ENCODE measurements at places on chromosomes 7 and 10.
A peak's percentile ranks its signal among the peaks of the same experiment; 100 is the strongest.

GRCh38 chr10:71372882-71373495 lies 23.7 kb upstream of the CDH23 start:
- no peak for DNase-seq

- peak; percentile 33 for DNase-seq
Observed at GRCh38 chr10:114541081-114541796, 116.8 kb downstream of the ABLIM1 start.

DNA sequence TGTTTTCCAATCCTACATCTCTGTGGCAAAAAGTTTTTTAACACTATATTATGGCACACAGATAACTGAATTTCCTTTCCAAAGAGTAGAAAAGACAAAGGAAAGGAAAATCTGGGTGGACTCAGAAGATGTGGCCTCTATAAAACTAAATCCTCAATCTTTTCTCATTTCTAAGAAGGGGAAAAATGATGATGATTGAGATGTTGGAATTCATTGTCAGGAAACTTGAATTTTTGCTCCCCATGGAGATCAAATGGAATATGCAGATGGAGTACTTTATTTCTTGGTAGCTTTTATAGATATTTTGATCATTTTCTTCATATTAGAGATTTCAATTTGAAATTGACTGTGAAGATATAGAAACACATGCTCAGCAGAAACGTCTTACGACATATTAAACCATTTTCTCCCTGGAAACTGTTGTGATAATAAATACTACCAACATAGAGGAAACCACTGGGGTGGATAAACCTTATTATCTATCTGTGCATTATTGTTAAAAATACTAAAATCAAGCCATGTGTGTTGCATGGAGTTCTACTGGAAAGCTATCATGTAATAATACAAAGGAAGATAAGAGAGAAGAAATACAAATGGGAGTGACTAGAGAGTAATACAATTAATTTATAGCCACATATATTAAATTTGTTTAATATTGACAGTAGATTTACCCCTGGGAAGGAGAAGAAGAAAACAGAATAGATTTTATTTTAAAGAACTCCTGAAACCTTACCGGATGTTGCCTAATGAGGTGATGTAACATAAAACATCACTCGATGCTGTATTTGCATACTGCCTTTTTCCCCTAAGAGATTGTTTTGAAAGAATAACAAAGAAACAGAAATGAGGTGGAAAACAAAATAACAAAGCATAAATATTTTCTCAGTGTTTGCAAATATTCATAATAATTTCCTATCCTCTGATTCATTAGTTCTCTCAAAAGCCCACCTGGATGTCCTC lies 931.2 kb upstream of the C7orf33 start:
- DNase-seq: no peak

GRCh38 chr7:54541669-54542625 lies at the start of gene VSTM2A:
Gene VSTM2A (plus strand): TSS chr7:54542375. CDS start chr7:54542731, 356 bp downstream.
- DNase-seq: no peak

DNA sequence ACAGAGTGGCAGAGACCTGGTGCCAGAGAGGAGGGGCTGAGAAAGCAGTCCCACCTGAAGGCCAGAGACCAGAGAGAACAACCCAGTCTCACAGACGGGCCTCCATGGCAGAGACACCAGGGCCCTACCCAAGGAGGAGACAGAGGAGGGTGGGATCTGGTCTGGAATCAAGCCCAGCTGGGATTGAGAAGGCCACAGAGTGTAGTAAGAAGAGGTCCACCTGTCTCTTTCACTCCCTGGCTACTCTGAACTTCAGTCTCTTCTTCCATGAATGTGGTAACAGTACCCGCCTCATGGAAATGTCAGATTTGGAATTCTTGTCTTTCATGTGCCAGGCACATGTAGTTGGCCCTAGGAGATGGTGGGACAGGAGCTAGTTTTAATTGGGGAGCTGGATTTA lies 55.6 kb downstream of the CLIP2 start:
- no peak for DNase-seq

DNA sequence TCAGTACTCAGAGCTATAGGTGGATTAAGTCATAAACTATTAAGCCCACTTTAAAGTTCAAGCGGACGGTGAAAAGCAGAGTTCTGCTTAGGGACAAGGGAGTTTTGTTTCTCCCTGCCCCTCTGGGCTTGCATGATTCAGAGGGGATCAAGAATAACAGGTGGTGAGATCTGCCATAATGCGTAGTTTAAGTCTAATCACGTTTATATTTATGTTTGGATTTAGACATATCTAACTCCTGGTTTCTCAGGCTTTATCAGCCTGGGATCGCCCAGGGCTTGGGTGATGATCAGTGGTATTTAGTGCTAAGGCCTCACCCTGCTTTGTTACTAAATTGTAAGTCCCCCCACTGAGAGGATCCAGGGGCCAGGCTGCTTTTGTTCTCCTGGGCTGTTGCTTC lies 335.4 kb upstream of the NRP1 start:
- no peak for DNase-seq

- no peak for DNase-seq
Observed at GRCh38 chr7:121874298-121874697, 1.3 kb downstream of the PTPRZ1 start.

DNA sequence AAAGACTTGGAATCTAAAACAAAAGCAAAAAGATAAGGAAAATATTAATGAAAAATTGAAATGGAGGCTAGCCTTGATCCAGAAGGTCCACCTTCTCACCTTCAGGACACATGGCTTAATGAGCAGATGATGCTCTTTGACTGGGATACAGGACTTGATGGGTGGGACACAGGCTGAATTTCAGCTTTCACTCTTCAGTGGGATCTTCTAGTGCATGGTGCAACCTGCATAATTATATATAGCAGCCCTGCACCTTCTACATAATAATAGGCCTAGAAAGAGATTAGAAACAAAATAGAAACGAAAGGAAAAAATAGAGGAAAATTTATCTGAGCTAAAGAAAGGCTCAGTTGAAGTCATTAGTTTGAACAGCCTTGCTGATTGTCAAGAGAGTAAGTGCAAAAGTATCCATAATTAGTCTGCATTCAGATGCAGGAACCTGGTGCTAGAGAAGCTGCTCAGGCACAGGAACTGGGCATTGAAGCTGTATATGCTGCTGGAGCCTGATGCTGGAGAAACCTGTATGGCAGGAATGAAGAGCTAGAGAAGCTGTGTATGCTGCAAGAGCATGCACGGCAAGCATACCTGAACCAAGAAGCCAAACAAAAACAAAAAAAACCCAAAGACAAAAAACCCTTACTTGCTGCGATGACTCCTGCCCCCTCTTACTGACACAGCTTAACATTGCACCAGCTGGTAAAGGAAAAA lies 19.4 kb downstream of the MKLN1 start:
- DNase-seq: no peak

DNA sequence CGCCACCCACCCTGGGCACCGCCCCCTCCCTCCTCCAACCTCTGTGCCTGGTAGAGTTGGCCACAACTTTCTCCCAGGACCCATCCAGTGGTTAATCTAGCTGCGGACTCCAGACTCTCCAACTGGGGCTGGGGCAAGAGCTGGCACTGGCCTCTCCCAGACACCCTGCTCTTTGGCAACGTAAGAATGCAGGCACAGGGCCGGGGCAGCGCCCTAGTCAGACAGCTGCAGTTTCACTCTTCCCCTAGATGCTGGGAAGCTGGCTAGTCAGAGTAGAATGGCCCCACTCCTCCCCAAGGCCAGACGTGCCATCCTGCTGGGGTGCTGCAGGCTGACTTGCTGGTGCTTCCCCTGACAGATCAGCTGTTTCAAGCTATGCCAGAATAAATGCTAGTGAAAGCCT lies 22.1 kb downstream of the HSPA12A start:
- no peak for DNase-seq

DNA sequence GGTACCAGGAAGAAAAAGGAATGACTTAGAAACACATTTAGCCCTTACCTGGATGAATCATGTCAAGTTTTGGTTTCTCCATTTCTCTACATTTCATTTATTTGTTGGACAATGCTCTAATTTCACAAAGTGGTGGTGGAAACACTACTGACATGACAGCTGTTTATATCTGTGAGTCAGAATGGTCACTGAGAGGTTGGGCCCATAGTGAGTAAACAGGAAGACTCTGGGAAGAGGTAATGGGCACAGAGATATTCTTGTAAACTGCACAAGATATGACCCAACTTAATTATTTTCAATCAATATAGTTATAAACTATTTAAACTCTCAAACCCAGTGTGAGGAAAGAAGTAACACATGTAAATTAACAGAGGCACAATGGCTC lies 176.3 kb upstream of the MEOX2 start:
- DNase-seq: no peak

DNA sequence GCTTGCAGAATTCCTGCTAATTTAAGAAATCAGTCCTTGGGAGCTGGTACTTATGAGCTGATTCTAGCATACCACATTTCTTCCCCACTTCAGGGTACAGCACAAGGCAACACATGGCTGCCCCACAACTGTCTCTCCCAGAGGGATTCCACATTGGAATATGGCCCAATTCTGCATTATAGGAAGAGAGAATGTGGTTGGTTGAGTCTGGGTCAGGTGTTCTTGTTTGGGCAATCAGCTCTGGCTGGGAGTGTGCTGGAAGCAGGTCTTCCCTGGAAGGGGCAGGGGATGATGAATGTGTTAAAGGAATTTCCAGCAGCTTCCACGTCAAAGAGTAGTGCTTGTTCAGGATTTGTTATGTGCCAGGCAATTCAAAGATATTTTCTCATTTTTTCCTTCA lies 95.7 kb downstream of the BUB3 start:
- DNase-seq: no peak

DNA sequence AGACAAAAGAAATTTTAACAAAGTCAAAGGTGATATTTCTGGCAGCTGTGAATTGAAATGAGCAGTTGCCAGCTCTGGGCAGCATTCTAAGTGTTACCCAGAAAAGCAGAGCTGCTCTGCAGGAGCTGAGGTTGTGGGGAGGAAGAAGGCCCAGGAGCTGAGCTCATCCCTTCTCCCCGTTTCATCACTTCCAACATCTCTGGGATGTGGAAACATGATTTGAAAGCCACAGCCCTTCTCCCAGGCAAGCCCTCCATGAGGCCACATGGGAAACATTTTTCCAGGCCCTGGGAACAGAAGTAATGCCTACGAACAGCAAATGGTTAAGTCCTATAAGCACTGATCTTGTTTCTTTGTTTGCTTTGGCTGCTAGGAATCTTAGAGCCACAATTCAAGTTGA lies 10.9 kb upstream of the DMBT1 start:
- no peak for DNase-seq

GRCh38 chr7:121505021-121505420 lies 108.9 kb upstream of the FAM3C start:
- DNase-seq: no peak

DNA sequence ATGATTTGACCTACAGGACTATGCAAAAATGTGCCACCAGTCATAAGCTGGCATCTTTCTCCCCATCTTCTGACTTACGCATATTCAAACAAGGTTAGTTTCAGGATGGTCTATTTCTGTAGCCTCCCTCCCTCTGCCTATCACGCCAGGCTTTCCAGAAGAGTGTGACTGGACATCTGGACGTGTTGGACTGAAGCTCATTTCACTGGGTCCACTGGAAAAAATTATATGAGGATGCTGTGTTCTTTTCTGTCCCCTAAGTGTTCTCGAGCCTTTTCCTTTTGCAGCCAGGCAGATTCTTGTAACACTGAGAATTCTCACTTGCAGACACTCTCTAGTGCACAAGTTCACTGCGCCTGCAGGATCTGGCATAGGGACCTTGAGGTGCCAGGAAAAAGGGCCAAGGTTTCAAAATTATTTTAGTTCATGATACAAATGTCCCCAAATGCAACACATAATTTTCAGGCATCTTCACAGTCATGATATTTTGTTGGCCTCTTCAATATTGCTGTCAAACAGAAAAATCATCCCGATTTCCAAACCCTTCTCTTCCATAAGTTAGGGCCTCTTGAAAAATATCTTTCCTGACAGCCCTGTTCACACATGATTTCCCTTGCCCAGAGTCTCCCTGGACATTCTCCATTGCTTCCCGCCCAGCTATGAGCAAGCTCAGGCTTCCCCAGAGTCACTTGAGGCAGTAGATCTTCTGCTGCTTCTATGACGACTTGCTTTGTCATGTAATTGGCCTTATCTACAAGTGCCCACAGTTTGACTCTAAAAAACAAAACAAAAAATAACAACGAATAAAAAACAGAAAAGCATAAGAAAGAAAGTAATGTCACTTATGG lies 170.4 kb downstream of the BMPER start:
- no peak for DNase-seq

GRCh38 chr10:13681095-13681494 lies 94.3 kb downstream of the PRPF18 start:
- no peak for DNase-seq

GRCh38 chr7:20661884-20662283 lies 46.4 kb downstream of the ABCB5 start:
- no peak for DNase-seq

DNA sequence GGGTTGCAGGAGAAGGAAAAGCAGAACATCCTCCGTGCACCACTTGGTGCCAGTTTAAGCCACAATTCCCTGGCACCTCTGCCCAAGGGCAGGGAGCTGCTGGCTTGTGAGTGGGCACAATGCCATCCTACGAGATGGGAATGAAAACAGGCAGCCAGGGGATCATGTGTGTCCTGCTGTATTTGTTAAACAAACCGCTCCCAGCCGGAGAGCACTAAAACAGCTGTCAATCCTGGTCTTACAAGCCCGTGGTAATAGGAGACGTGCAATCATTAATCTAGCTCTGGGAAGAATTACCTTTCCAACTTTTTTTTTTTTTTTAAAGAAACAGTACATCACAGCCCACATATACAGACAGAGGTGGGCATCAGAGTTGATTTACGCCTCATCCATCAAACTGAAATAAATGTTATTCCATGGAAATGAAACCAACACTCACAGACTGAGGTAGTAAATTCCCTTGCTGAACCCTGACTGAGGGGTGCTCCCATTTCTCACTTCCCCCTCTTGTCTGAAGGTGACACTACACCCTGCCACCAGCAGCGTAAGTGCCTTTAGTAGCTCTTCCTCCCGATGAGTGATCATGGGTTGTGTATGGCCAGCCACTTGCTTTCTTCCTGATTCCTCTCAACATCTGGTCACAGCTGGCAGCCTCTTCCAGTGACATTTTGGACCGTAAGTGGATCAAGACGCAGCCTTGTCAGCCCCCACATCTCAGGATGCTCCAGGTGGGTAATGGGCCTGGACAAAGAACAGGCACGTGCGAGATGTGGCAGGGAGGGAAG lies 143.8 kb downstream of the TEX36 start:
- DNase-seq: no peak

GRCh38 chr10:63157845-63158624 lies 24.9 kb downstream of the NRBF2 start:
- DNase-seq: no peak

GRCh38 chr7:105861224-105861623 lies 15.2 kb downstream of the ATXN7L1 start:
- DNase-seq: no peak

- no peak for DNase-seq
Observed at GRCh38 chr7:36472141-36472729, 82.6 kb downstream of the ANLN start.

GRCh38 chr7:41404375-41405074 lies 298.4 kb downstream of the INHBA start:
- no peak for DNase-seq
